ENCODE measurements at places on chromosomes 2 and 18.
A peak's percentile ranks its signal among the peaks of the same experiment; 100 is the strongest.

- no peaks in the 10 kb centered on the region for H3K27me3 ChIP-seq
- no peaks in the 10 kb centered on the region for H3K36me3 ChIP-seq
- H3K4me1 ChIP-seq = peaks cover 4% of the 10 kb centered on the region
- DNase-seq = no peak
Observed at GRCh38 chr2:68258851-68259250, 6.5 kb upstream of the PPP3R1 start.

GRCh38 chr2:1744446-1745170 lies at the start of gene PXDN:
Gene PXDN, minus strand, starts transcription at chr2:1744515. Its CDS starts 60 bp downstream, at chr2:1744455.
- peaks cover 26% of the 10 kb centered on the region for H3K27me3 ChIP-seq
- no peaks in the 10 kb centered on the region for H3K36me3 ChIP-seq
- H3K27ac ChIP-seq = no peak within 1 kb of the TSS
- H3K4me1 ChIP-seq = no peaks in the 10 kb centered on the region

DNA sequence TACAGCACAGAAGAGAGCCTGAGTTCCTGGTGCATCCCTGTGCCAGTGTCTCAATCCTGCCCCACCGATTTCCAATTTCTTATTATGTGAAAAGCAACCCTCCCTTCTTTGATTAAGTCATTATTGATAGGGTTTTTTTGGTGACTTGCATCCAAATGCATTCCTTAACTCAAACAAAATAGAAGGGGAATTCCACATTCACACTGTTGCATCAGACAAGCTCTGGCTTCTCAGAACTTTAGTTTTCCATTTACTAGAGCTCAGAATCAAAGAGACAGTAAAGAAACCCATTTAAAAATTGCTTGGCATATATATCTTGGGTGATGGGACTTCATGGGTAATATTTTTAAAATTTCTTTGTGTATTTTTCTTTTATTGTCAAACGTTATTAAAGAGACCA lies 13.8 kb upstream of the TMEM200C start:
- H3K4me3 ChIP-seq = no peak overlapping the region
- no peak overlapping the region for H3K27ac ChIP-seq
- no peaks in the 10 kb centered on the region for H3K4me1 ChIP-seq
- peaks cover 2% of the 10 kb centered on the region for H3K27me3 ChIP-seq
- DNase-seq = no peak

DNA sequence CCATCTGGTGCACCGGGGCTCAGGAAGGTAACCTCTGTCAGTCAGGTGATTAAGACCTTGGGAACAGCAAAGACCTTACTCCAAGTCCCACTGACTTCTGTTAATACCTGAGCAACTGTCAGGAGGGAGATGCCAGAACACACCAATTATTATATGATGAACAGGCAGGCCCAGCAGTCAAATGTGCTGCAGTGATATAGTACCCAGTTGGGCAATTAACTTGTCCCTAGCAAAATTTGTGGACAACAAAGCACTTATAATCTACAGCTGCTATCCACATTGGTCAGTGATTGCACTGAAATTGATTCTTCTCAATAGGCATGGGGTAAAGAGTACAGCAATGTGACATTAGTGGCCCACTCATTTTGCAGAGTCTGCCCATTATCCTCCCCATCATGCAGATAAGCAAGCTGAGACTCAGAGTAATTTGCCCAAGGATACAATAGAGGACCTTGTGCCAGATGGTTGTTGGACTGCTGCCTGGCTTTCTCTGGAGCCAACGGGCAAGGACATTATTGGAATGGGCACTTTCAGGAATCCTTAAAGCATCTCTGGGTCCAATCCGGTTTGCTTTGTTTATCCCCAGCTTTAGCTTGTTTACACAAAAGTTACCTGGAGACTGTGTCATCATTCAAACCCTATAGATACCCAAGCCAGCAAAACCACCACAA lies 147.6 kb downstream of the CCBE1 start:
- H3K27ac ChIP-seq = no peak overlapping the region
- no peaks in the 10 kb centered on the region for H3K36me3 ChIP-seq
- no peaks in the 10 kb centered on the region for H3K4me1 ChIP-seq
- DNase-seq = no peak
- peaks cover 1% of the 10 kb centered on the region for H3K27me3 ChIP-seq
- H3K4me3 ChIP-seq = no peak overlapping the region

- no peak for DNase-seq
- H3K27me3 ChIP-seq = no peaks in the 10 kb centered on the region
- peaks cover 9% of the 10 kb centered on the region for H3K4me1 ChIP-seq
- no peak overlapping the region for H3K4me3 ChIP-seq
- peaks cover 31% of the 10 kb centered on the region for H3K36me3 ChIP-seq
Observed at GRCh38 chr18:35099911-35100310, 58.7 kb downstream of the MAPRE2 start.

- no peaks in the 10 kb centered on the region for H3K27me3 ChIP-seq
- H3K36me3 ChIP-seq = peaks cover 4% of the 10 kb centered on the region
- peak overlapping the region; percentile 97 for H3K27ac ChIP-seq
- peak overlapping the region; percentile 91 for H3K4me3 ChIP-seq
Observed at GRCh38 chr2:127080938-127081755, 25.8 kb downstream of the BIN1 start.

DNA sequence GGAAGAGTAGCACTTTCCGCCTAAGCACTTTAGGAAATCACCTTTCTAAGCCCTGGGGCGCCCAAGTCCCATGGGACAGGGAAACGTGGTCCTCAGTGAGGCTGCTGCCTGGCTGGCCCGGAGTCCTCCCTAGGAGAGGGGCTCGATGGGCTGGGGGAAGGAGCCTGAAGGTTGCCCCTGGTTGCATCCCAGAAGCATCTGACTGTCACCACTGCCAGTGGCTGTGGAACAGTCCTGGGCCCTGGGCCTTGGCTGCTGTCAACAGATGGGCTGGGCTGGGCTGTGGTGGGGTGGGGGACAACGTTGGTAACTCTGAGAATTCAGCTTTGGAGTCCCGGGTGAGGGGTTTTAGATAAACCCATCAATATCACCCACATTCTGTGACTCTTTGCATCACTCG lies 22.5 kb downstream of the ASB1 start:
- H3K27me3 ChIP-seq = no peaks in the 10 kb centered on the region
- H3K36me3 ChIP-seq = peaks cover 60% of the 10 kb centered on the region
- DNase-seq = no peak
- H3K27ac ChIP-seq = no peak overlapping the region
- H3K4me1 ChIP-seq = no peaks in the 10 kb centered on the region

GRCh38 chr2:225600444-225600843 lies 200.9 kb downstream of the NYAP2 start:
- no peak overlapping the region for H3K4me3 ChIP-seq
- H3K36me3 ChIP-seq = no peaks in the 10 kb centered on the region
- H3K27me3 ChIP-seq = peaks cover 3% of the 10 kb centered on the region

- no peak overlapping the region for H3K4me3 ChIP-seq
- no peak for DNase-seq
- H3K4me1 ChIP-seq = peaks cover 6% of the 10 kb centered on the region
- H3K36me3 ChIP-seq = no peaks in the 10 kb centered on the region
- no peaks in the 10 kb centered on the region for H3K27me3 ChIP-seq
Observed at GRCh38 chr2:12479065-12479601, 237.6 kb upstream of the TRIB2 start.

- H3K4me3 ChIP-seq = no peak overlapping the region
- H3K4me1 ChIP-seq = no peaks in the 10 kb centered on the region
- no peak for DNase-seq
- H3K27ac ChIP-seq = no peak overlapping the region
- H3K36me3 ChIP-seq = no peaks in the 10 kb centered on the region
Observed at GRCh38 chr2:109016376-109016775, 27.4 kb upstream of the EDAR start.

DNA sequence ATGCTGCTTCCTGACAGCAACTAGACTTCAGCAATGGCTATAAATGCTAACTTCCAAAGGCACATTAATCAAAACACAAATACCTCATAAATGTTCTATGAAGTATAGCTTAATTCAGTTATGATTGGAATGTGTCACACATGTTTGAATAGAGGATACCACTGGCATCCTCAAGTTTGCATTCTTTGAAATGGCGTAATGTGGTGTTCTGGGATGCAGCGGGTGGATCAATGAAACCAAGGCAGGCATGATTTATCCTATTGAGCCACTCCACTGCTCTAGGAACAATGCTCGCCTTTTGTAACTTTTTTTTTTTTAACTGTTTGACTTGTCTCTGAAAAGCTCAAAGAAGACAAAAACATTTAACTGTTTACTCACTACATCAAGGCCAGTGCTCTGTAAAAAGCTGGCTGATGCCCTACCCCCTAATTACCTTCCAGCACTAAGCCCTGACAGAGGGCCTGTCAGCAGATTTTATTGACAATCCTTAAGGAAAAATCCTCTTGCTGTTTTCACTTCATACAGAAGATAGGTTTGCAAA lies 278.8 kb upstream of the SESTD1 start:
- H3K36me3 ChIP-seq = no peaks in the 10 kb centered on the region
- no peaks in the 10 kb centered on the region for H3K27me3 ChIP-seq
- DNase-seq = no peak
- H3K4me1 ChIP-seq = no peaks in the 10 kb centered on the region
- no peak overlapping the region for H3K4me3 ChIP-seq

GRCh38 chr2:52886556-52886955 lies 881.0 kb upstream of the CHAC2 start:
- no peaks in the 10 kb centered on the region for H3K36me3 ChIP-seq
- H3K27me3 ChIP-seq = no peaks in the 10 kb centered on the region
- no peak overlapping the region for H3K4me3 ChIP-seq

- H3K27me3 ChIP-seq = no peaks in the 10 kb centered on the region
- H3K27ac ChIP-seq = peak overlapping the region; percentile 88
- peaks cover 14% of the 10 kb centered on the region for H3K36me3 ChIP-seq
- no peak for DNase-seq
- H3K4me1 ChIP-seq = peaks cover 20% of the 10 kb centered on the region
Observed at GRCh38 chr2:3222636-3223035, 155.0 kb downstream of the EIPR1 start.

DNA sequence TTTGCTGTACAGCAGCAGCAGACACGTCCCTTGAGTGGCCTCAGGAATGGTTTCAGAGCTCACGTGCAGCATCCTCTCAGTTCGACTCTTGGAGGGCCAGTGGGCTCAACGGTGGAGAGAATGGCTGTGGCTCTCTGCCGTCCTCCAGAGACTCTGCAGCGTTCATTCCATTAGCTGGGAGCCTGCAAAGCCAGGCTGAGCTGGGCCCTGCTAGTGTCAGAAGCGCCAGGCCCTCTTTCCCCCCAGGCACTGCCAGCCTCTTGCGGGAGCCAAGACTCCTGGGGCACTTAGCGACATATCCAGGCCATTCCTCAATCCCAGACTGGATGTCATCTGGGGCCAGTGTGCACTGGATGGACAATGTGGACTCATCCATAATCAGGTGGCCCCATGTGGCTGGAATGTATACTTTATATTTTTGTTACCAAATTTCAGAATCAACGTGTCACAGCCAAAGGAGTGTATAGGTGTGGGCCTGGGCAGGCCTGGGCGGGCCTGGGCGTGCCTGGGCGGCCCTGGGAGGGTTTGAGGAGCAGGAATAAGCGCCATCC lies 125.1 kb upstream of the EPAS1 start:
- DNase-seq = no peak
- no peaks in the 10 kb centered on the region for H3K4me1 ChIP-seq
- H3K27me3 ChIP-seq = no peaks in the 10 kb centered on the region
- H3K4me3 ChIP-seq = no peak overlapping the region
- no peak overlapping the region for H3K27ac ChIP-seq
- peaks cover 13% of the 10 kb centered on the region for H3K36me3 ChIP-seq

DNA sequence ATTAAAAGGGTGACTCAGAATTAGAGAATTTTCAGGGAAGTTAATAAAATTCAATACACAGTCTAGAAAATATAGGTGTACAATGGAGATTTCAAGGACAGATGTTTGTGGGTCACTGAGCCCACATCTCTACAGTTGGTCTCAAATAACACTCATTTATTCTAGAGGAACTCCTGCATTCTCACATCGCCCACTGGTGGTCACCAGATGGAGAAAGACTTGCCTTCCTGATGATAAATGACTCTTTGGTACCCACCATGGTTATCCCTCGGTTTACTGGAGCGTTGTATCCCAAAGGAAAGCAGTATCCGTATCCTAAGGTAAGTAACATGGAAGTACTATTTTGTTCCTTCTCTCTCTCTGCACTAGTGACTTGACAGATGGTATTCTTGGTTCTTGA lies 1297.1 kb downstream of the DPP10 start:
- DNase-seq = no peak
- no peak overlapping the region for H3K4me3 ChIP-seq
- no peaks in the 10 kb centered on the region for H3K4me1 ChIP-seq
- H3K36me3 ChIP-seq = no peaks in the 10 kb centered on the region
- no peak overlapping the region for H3K27ac ChIP-seq

DNA sequence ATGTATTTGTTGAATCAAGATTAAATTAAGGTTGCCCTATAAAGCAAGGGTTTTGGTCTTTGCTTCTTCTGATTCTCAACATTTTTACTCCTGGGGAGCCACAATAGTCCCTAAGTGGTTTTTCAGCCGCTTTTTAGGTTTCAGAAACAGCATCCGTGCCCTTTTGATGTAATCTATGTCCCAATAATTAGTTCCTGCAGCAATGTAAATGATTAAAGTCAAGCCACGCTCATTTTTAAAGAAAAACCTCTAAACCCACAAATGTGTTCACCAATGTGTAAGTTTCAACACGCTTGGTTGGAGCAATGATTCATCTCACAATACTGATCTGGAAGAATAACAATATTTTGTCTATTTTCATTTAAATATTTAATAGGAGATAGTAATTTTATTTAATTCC lies 5.6 kb downstream of the ARL4C start:
- H3K27ac ChIP-seq = peak overlapping the region; percentile 87
- no peak for DNase-seq
- H3K4me3 ChIP-seq = peak overlapping the region; percentile 9
- H3K36me3 ChIP-seq = peaks cover 24% of the 10 kb centered on the region
- peaks cover 44% of the 10 kb centered on the region for H3K4me1 ChIP-seq
- H3K27me3 ChIP-seq = no peaks in the 10 kb centered on the region

GRCh38 chr18:43705850-43706249 lies 428.6 kb upstream of the SYT4 start:
- DNase-seq = no peak
- no peaks in the 10 kb centered on the region for H3K36me3 ChIP-seq
- H3K27ac ChIP-seq = no peak overlapping the region
- peaks cover 1% of the 10 kb centered on the region for H3K27me3 ChIP-seq
- no peaks in the 10 kb centered on the region for H3K4me1 ChIP-seq
- no peak overlapping the region for H3K4me3 ChIP-seq

DNA sequence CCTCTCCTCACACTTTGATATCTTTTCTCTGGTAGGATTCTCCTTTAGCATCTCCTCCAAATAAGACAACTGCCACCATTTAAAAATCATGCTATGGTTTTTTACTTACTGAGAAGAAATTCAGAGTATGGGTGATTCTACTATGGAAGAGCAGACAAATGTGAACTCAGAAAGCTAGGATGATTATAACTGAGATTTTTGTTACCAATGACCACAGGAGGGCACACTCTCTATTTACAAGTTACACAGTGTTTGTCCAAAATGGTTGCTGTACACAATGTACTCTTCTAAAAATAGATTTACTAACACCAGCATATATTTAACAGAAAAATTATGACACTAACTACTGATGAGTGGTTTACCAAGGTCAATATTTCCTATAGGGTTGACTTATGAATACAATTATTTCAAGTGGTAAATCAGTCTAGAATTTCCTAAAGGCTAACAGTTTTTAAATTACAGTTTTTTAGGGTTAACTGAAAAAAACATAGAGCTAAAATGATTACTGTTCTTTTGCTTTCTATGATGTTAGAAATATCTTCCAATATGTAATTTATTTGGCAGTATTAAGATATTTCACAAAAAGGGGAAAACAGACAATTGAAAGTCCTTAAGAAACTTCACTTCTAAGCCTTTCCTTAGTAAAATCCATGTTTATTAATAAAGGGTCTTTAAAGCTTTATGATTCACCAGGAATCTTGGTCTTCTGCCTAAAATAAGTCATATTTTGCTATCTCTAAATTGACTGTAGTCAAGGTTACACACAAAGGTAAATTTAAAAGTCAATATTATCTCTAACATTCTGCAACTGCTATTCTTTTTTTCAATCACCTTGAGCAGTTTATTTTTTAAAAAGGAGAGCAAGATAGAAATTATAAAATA lies 57.2 kb downstream of the MAP4K3 start:
- no peak for DNase-seq
- peaks cover 9% of the 10 kb centered on the region for H3K36me3 ChIP-seq
- H3K4me1 ChIP-seq = peaks cover 15% of the 10 kb centered on the region
- H3K4me3 ChIP-seq = no peak overlapping the region
- H3K27ac ChIP-seq = peak overlapping the region; percentile 77

Data from memory B cell (primary cell).